ENCODE measurements at places on chromosomes 11 and 22.

DNA sequence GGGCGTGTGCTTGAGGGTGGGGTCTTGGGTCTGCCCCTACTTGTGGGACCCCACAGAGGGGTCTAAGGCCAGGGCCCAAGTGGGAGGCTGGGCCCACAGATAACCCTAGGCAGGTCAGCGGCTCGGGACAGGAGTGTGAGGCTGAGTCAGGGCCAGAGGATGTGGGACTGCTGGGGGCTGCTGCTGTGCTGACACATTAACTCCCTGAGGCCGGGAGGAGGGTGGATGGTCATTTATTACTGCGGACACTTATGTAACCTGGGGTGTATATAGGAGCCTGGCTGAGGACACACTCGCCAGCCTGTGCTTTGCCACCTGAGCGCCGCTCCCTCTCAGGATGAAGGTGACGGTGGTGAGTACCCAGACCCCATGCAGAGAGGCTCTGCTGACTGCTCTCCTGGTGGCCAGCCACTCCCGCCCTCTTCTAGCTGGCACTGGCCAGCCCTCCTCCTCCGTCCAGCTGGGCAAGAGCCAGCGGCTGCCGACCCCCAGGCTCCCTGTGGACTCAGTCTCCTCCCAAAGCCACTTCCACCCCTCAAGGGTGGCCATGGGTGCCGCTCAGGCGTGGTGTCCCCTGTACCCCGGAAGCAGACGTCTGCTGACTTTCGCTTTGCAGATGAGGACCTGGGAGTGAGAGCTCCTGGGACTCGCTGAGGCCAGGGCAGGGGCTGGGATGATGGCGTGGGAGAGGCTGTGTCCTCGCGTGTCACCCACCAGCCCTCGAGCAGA is at the start of gene MIOX:
TSS of gene MIOX (plus strand) at position 299 of the 729 bp plus-strand sequence. CDS start at position 338, 39 bp downstream.
- no peak for DNase-seq

DNA sequence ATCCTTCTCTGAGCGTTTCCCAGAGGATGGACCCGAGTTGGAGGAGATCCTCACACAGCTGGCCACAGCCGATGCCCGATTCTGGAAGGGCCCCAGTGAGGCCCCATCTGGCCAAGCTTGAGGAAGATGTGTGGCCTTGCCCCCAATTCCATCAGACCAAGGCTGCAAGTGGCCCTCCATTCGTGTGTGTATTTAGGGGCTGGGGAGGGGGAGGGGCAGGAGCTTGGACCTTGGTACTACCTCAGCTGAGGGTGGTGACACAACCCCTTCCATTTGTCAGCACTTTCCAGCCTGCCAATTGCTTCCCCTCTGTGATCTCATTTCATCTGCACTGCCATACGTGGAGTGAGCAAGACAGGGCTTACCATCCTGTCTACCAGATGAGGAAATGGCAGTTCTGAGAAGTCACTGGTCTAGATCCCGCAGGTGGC is 1.3 kb upstream of the BBS1 start:
- no peak for DNase-seq

GRCh38 chr11:94762208-94762607 is 5.9 kb upstream of the AMOTL1 start:
- no peak for DNase-seq

DNA sequence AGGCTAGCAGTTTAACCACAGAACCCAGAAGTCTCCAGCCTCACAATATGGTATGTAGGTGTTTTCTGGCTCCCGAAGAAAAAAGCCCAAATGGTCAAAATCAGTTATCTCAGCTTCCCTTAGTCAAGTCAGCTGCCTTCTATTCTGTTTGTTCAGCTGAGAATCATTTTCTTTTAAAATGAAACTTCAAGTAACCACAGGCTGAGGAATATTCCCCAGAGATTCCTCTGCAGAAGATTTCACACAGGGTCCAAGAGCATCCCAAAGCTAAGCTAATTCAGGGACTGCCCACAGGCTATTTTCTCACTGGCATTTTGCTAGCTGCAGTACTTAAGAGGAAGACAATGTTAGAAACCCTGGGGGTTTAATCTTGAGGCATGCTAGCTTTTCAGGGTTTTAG is 977.0 kb upstream of the CHORDC1 start:
- no peak for DNase-seq

DNA sequence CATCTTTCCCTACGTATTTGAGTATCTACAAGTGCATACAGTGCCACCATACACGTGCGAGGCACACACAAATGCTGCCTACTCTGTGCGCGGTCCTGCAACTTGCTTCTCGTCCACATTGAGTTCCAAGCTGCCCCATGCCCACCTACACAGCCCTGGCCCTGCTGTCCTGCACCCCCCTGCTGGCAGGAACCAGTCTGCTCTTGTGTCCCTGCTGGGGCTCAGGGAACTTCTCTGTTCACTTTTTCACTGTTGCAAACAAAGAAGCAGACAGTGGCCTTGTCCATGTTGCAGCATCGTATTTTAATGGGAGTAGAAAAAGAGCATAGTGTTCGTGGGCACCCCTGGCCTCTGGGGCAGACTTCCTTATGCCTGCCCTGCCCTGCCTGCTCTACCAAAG is 14.0 kb downstream of the CPT1A start:
- DNase-seq: no peak

DNA sequence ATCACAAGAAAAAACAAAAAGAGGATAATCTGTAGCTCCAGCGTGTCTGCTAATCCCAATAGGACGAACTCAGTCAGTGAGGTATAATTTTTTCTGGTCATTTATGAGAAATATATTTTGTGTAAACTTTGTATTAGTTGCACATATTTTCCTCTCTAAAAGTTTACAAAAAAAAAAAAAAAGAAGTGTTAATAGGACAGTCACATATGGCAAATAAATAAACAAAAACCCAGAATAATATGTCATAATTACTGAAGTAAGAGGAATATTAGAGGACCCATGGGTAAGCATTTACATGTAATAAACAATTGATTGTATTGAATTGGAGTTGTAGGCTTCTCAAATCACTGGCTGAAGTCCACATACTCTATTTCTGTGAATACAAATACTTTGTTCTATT is at the start of gene OR5F1:
TSS of gene OR5F1 (minus strand) at position 101 of the 400 bp plus-strand sequence. CDS start at position 101, 0 bp downstream.
- no peak for DNase-seq

- no peak for DNase-seq
Observed at GRCh38 chr11:409600-410483, 5.0 kb downstream of the SIGIRR start.

GRCh38 chr11:69801513-69802335 is 17.5 kb downstream of the FGF3 start:
- DNase-seq: no peak

- DNase-seq: no peak
Observed at GRCh38 chr11:70087446-70088167, 9.5 kb downstream of the ANO1 start.

GRCh38 chr11:62556108-62556874 is 9.7 kb upstream of the AHNAK start:
- DNase-seq: peak; percentile 78

DNA sequence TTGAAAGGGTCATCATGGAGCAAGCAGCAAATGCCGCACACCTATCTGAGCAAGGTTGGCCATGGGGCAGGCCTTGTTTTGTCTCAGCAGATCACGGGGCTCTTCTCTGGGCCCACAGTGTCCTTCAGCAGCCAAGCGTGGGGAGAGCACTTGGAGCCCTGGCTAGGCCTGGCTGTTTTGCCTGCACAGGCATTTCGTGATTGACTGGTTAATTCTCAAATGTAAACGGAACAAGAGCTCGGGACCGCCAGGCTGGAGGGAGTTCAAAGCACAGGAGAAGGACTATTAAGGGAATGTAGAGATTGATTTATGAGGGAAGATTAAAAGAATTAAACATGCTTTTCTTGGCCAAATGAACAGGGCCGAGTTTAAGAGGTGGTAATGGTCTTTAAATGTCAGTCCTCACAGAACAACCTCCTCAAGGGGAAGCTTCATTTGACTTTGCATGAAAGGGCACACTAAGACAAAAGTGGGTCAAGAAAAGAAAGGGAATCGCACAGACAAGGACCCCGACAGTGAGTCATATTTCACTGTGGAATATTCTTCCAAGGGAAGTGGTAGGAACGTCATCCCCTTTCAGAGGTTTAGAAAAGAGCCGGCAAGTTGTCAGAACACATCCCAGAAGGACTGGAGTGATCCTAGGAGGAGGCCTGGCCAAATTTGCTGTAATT is 20.7 kb downstream of the SPON1 start:
- no peak for DNase-seq

DNA sequence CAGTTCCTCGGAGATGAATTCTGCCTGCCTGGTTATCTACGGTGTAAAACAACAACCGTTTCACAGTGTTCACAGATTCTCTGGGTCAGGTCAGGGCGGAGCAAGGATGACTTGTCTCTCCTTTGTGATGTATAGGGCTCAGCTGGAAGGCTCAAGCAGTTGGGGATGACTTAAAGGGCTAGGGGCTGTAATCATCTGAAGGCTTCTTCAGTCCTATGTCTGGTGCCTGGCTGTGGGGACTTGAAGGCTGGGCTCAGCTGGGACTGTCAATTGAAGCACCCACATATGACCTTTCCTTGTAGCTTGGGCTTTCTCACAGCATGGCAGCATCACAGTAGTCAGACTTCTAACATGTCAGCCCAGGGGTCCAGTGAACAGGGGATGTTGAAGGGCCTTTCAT is 29.3 kb downstream of the EIF3F start:
- DNase-seq: no peak

DNA sequence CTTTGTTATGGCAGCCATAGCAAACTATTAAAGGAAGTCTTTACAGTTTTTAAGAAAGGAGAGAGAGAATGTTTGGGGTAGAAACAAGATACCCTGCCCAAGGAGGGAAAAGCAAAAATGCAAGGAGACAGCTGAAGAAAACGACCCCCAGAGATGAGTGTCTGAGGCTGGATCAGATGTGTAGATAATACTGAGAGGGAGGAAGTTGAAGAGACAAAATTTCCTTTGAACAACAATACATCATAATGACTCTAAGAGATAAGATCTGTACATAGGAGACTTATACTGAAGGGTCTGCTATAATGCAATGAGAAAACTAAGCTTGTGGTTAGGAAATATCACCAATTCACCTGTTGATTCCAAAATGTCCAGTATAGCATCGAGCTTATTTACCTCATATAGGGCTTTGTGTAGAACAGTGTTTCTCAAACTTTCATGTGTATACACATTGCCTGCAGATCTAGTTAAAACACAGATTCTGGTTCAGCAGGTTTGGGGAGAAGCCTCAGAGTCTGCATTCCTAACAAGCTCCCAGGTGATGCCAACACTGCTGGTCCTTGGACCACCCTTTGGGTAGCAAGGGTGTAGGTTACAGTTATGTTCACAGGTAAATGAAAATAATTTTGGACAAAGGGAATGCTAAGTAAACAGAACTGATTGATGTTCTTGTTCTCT is 5.8 kb upstream of the CEP295 start:
- DNase-seq: no peak

DNA sequence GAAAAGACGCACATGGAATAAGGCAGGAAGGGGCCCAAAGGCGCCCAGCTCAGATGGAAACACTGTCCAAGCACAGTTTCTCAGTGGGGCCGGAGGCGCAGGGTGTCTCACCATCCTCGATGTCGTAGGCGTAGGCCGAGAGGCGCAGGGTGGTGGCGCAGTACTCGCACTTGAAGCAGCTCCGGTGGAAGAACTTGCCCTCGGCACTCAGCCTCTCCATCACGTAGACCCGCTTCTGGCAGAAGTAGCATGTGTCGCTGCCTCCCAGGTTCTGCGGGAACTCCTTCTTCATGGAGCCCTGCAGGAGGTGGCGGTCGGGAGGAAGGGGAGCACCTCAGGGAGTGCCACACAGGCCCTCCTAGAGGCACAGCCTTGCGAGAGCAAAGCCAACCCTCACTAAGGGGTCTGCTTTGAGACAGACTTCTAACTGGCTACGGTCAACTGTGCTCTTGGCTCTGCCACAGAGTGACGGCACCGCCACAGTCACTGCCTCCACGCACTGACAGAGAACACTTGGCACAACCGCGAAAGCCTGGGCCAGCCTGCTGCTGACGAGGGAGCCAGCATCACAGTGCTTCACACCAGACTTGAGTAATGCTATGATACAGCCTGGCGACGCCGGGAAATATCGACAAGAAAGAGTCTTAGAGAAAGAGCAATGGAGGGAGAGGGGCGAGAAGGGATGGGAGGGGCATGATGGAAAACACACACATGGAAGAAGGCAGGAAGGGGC is 97.6 kb upstream of the BID start:
- DNase-seq: no peak

GRCh38 chr22:37680191-37680851 is 4.9 kb downstream of the LGALS1 start:
- DNase-seq: no peak

GRCh38 chr22:37848587-37849088 is 581 bp upstream of the EIF3L start:
- no peak for DNase-seq

- no peak for DNase-seq
Observed at GRCh38 chr11:47485107-47485506, 36.2 kb upstream of the RAPSN start.

- no peak for DNase-seq
Observed at GRCh38 chr11:417652-418342, 3.0 kb upstream of the SIGIRR start.

GRCh38 chr11:20089367-20089766 is 70.9 kb downstream of the DBX1 start:
- no peak for DNase-seq

DNA sequence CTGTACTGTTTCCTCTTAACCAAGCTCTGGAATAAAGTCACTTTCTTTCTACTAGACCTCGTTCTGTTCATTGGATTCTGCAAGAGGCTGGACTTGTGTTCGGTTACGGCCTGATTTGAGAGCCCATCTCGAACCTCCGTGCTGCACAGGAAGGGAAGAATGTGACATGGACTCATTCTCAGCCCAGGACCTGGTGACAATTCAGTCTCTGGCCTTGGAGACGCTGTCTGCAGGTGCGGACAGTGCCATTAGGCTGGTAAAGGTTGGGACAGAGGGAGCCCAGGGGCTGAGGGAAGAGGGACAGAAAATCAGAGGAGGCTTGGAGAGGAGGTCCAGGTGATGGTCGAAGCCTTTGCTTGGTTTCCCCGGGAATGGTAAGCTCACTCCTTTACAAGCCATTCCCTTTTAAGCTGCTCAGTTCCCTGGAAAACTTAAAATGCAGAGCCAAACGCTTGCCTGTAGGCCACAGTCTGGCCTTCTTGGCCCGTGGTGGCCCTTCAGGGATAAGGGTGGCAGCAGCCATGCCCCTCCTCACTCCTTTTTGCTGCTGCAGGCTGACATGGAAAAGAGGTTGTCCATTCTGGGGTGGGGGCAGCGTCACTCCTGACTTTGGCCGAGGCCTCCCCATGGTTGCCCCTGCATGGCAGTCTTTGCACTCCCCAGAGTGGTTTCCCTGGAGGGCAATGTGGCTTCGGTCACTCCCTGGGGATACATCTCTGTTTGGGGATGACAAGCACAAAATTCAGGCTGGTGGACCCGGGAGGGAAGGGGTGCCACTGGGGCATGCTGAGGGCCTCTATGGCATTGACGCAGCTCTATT is 52.3 kb downstream of the SHISAL1 start:
- no peak for DNase-seq
